ENCODE measurements at places on chromosomes 2 and 18.

- DNase-seq: no peak
Measured at GRCh38 chr18:74739926-74740325, 142.3 kb downstream of the ZNF407 start.

DNA sequence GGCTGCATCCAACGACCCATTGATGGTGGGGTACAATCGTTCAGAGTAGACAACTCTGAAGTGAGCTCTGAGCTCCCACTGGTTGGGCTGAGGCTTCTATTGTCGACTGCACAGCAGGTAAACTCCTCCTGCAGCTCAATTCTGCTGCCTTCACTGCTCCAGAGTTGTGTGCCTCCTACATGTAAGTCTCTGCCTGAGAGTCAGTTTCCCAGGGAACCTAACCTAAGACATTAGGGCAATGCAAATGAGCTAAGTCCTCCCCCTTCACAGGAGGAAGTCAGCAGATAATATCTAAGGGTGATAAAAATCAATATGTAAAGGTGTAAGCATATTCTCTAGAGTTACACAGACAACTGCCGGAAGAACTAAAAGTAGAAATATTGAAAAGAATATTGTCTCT lies 22.5 kb upstream of the ACYP2 start:
- no peak for DNase-seq

DNA sequence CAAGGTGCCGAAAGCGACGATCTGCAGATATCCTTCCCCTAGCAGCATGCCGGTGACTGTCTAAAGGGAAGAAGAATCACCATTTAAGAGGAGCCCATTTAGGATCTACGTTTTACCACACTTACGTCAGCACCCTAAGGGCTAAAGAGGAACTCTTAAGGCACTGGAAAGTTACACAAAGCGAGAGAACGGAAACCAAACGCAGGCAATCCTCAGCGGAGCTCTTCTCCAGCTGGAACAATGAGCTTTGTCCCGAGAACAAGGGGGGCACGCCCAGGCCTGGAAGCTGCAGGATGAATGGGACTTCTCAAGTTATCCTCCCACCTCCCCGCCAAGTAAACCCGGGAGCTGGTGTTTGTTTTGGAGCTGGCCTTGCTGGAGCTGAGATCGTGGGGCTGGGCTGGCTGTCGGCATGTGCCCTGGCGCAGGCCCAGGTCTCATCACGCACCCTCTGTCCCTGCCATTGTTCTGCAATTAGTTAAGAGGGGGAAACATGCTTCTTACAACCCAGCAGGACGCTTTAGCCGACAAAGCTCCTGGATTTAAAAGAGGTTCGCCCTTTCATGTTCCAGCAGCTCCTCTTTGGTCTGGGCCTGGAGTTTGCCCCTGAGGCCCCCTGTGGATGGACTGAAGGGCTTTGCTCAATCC lies 36.4 kb downstream of the PXDN start:
- DNase-seq: no peak

DNA sequence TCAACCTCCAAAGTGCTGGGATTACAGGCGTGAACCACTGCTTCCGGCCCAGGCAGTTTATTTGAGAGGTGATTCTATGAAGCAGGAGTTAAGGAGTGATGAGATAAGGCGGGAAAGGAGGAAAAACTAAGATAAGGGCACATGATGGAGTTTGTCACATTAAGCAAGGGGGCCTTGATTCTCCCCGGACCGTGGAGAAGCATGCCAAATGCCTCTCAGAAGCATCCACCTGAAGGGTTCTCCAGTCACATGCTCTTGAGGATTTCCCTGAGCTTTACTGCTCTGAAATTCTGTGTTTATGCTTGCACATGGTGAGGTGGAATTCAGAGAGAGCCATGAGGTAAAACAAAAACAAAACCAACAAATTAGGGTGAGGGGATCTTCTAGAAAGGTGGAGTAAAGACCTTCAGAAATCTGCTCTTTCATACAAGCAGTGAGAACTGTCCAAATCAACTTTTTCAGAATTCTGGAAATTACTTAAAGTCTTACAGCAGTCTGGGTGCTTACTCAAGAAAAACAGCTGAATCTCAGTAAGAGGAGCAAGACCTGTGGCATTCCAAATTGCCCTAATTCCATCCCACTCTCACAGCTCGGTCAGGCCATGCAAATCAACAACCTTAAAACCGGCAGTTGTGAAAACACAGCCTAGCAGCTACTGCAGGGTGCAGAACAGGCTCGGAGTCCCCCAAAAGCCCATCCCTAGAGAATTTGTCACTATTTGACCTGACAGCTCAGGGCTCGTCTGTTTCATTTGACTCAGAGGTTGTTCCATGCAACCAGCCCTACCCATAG lies 69.1 kb upstream of the CTLA4 start:
- no peak for DNase-seq

GRCh38 chr2:191614759-191615158 lies 63.2 kb upstream of the NABP1 start:
- no peak for DNase-seq

DNA sequence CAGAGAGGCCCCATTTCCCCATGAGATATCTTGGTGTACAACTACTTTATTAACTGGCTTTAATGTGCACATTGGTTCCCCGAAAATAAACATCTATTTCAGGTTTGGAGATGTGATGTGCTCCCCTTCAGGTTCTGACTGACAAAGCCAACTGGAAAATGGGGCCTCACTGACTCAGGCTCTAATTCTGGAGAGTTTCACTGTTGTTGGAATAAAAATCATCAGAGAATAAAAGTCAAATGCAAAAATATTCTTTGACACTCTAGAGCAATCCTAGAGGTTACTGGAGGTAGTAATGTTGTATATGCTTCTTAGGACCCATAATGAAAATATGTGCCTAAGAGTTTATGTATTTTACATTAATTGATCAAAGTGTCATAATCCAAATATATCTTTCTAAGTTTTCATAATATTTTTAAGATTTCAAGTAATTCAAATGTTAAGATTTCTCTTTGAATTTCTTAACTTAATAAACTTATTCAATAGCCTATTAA lies 189.9 kb upstream of the COL3A1 start:
- no peak for DNase-seq

- no peak for DNase-seq
Measured at GRCh38 chr18:48573632-48574283, 34.9 kb downstream of the CTIF start.

GRCh38 chr2:61910603-61911002 lies 5.1 kb downstream of the COMMD1 start:
- DNase-seq: no peak

DNA sequence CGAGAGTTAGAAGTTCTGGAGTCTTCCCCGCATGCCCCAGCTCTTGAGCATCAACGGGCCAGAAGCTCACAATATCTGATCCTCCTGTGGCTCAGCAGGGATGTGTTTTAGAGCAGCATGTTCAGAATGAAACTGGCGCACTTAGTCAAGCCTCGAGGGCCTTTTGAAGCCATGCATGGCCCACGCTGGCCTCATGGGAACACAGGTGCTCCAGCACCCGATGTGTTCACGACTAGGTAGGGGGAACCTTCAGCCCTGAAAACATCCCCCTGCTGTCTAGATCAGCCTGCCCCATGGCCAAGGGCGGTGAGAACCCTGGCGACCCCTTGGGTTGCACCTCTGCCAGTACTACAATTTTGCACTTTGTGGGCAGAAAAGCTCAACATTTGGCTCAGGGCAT lies 32.8 kb downstream of the MSH6 start:
- no peak for DNase-seq

All from activated T-cell treated with anti-CD3 and anti-CD28 coated beads, Interleukin-2, amount 50 U/mL, for 24 hours (primary cell).